ENCODE measurements at places on chromosomes 1 and 21. TPM values are rescaled to one million over a fixed set of nuclear protein-coding genes. Genes with fewer than 3 reads are reported as not detected.

- DNase-seq = no peak
These were observed 21.6 kb downstream of the ROR1 start for GRCh38 chr1:63795455-63795854.

- no peak for DNase-seq
These were observed 25.3 kb upstream of the RRP15 start for GRCh38 chr1:218259800-218260199.

GRCh38 chr1:158998781-158999161 lies 10.9 kb upstream of the IFI16 start:
- DNase-seq = peak; percentile 58

GRCh38 chr1:181061891-181062835 lies 26.3 kb upstream of the IER5 start:
- DNase-seq = no peak

DNA sequence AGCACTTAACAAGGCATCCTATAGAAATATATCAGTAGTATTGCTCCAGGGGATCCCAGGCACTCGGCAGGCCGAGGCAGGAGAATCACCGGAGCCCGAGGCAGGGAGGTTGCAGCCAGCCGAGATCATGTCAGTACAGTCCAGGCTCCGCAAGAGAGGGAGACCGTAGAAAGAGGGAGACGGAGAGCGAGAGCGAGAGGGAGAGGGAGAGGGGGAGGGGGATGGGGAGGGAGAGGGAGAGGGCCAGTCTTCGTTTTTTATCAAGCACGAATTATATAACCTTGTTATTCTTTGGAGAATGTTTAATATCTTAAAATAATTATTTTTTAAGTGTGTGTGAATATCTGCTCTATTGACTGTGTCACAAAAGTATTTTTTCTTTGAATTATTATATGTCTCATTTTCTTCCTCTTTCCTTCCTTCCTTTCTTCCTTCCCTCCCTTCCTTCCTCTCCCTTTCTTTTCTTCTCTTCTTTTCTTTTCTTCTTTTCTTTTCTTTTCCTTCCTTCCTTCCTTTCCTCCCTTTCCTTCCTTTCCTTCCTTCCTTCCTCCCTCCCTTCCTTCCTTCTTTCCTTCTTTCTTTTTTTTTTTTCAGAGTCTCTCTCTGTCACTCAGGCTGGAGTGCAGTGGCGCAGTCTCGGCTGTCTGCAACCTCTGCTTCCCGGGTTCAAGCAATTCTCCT lies 233.7 kb downstream of the SRGAP2C start:
- no peak for DNase-seq

GRCh38 chr1:223634423-223634822 lies 31.1 kb downstream of the CAPN8 start:
- no peak for DNase-seq

DMBX1 gene
- polyA plus RNA-seq = 0.05 TPM

PIK3R3 gene
- 19.8 TPM for polyA plus RNA-seq

NR1I3 gene
- polyA plus RNA-seq = 3.1 TPM

FMO4 gene
- 25.4 TPM for polyA plus RNA-seq

MXRA8 gene
- 145 TPM for polyA plus RNA-seq
